ENCODE measurements at places on chromosomes 4 and X.
A peak's percentile ranks its signal among the peaks of the same experiment; 100 is the strongest.

- no peak for DNase-seq
Observed at GRCh38 chr4:34731070-34731469, 1513.2 kb downstream of the ARAP2 start.

GRCh38 chr4:123589301-123589700, 192.7 kb downstream of the SPRY1 start:
- DNase-seq = no peak

- DNase-seq = no peak
Observed at GRCh38 chr4:6781113-6781512, 1.4 kb upstream of the KIAA0232 start.

DNA sequence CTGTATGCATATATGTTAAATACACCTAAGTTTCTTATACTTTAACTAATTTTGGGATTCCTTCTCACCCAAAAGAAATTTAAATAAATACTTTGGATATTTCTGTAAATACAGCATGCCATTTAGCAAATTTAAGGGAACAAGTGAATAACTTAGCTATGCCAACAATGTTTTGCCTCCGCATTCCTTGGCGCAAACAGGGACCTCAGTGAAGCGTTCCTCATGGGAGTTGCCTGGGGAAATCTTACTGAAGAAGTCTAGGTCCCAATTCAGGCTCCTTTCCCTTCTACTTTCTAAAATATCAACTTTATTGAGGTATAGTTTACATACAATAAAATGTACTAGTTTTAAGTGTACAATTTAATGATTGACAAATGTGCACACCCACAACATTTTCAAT, 25.0 kb downstream of the COL4A5 start:
- peak; percentile 13 for DNase-seq

- DNase-seq = no peak
Observed at GRCh38 chr4:76305033-76305687, 1.4 kb upstream of the STBD1 start.

GRCh38 chr4:150207871-150208270, 129.6 kb downstream of the DCLK2 start:
- DNase-seq = no peak

DNA sequence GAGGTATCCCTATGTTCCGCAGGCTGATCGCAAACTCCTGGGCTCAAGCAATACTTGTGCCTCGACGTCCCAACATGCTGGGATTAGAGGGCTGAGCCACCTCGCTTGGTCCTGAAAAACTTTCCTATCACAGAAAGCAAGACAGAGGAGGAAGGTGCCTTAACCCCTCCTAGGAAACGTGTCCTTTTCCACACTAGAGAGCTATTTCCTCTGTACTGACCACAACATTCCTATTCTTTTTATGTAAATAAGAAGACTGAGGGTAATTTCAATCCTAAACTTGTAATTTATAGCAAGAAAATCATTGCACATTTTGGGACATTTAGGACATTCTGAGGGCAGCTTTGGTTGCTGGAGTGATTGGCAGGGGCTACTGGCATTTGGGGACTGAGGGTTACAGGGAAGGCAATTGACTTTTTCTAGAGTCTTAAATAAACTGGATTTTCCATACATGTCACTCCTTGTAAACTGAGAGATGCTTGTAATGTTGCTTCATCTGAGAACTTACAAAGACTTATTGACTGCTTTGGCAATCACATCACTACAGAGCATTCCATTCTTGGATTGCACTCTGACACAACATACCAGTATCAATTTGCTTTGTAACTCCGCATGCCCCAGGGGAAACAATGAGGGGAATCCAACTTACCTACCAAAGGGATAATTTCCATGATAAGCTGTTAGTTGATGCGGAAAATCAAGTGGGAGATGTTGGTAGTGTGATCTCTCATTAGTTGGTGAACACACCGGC, 15.6 kb downstream of the XAGE3 start:
- peak; percentile 53 for DNase-seq

DNA sequence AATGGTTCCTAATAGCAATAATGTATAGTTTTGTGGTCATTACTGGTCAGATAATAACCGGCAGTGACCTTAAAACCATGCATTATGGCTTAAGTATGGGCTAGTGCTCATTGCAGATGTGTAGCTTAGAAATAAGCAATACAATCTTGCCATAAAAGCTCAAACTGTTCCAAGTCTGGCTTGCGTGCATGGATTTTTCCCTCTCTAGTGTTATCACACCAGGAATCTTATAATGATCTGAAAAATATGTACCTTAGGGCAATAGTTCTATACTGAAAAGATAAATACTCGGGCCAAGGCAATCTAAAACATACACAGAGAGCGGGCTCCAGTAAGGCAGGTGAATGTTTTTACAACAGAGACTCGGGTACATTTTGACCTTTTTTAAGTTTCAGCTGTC, 157.8 kb downstream of the DHX15 start:
- DNase-seq = no peak

DNA sequence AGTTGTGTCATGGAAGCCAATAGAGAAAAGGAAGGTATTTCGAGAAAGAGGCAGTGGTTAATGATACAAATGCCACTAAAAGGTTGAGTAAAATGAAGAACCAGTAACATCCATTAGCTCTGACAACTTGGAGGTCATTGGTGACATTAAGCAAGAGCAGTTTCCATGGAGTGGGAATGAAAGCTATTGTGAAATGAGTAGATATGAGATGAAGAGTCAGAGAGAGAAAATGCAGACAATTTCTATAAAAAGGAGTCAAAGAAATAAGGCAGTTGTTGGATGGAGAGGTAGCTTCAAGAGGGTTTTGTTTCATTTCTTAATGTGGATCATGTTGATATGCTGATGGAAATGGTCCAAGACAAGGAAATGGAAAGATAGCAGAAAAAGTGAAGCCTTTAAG, 9.6 kb upstream of the AMTN start:
- DNase-seq = no peak

All from AG10803 (cell line).